ENCODE measurements at places on chromosomes 7 and 10.

DNA sequence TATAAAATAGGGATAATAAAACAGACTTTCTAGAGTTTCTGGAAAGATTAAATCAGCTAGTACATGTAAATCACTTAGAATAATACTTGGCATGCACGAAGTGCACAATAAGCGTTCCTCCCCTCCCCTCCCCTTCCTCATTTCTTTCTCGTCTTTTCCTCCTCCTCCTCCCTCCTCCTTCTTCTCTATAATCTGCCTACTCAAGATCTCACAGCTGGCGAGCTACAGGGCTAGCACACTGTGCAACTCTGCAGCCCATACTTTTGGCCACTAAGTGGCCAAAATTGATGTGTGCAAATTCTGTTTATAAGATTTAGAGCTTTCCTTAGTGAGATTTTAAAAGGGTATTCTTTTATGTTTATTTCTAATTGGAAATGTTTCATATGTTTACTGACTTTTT lies 565.3 kb downstream of the PHTF2 start:
- DNase-seq, result no peak

GRCh38 chr10:14408139-14408538 lies 77.4 kb upstream of the FRMD4A start:
- no peak for DNase-seq

DNA sequence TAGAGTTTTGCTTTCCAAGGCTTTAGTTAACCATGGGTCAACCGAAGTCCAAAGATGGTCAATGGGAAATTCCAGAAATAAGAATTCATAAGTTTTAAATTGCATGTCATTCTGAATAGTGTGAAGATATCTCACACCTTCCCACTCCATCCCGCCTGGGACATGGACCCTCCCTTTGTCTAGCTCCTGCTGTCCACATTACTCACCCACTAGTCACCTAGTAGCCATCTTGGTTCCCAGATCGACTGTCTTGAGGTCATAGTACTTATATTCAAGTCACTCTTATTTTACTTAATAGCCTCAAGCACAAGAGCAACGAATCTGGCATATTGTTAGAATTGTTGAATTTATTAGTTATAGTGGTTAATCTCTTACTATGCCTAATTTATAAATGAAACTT lies 366.6 kb downstream of the PRPF18 start:
- no peak for DNase-seq

DNA sequence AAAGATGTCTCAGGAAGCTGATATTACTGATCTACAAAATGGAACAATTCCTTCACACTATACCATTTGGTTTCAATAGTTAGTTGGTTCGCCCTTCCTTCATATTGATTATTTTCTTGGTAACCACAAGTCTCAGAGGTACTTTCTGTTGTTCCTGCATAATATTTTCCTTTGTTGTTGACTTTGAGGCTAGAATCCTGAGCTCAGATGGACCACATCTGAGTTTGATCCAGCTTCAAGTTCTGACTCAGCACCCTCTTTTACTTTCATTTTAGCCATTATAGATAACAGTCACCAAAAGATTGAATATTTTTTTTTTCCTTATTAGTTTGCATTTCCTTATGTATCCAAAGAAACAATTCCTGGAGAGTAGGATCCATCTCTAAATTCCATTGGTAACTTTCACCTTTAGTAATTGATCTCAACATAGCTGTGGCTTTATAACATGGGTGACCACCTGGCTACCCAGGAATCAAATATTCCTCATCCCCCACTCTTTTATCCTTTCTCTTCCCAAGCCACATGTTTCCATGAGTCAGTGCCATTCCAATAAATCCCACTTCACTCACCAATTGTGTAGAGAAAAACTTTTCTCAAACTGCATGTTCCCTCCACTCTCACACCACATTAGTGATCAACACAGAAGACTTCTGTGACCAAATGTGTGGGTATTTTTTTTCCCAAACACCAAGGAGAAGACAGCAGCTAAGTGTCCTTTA lies 9.7 kb upstream of the ABCA13 start:
- no peak for DNase-seq

DNA sequence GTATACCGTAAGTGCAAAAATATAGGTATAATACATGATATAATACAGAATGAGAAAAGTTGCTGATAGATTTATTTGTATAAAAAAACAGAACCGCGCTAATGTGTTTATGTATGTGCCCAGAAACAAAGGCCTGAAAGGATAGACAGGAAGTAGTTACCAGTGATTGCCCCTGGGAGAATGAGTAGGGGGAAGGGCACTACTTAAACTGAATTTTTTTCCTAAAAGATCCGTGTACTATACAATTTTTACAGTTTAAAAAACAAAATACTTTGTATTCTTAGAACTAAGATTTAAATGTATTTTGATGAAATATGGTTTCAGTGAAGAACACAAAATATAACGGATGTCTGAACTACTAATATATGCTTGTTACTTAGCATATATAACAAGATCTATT lies 2.9 kb downstream of the IPMK start:
- DNase-seq, result no peak

Measured in stimulated activated CD8-positive, alpha-beta memory T cell treated with anti-CD3 and anti-CD28 coated beads, Interleukin-7, amount 100 ng/mL, for 1 hour (primary cell).